Natural killer cell treated with Interleukin-12 subunit alpha and Interleukin-12 subunit beta and Interleukin-15 and Interleukin-18, amount 100 ng/mL, for 72 hours (primary cell): ENCODE measurements at places on chromosomes 2 and 18. TPM values are rescaled to one million over a fixed set of nuclear protein-coding genes. Genes with fewer than 3 reads are reported as not detected.

- H3K4me3 ChIP-seq = no peak overlapping the region
- H3K27ac ChIP-seq = no peak overlapping the region
- peaks cover 14% of the 10 kb centered on the region for H3K27me3 ChIP-seq
Observed at GRCh38 chr2:220775856-220776488, 796.1 kb downstream of the EPHA4 start.

GRCh38 chr2:240913810-240914644 is 7.9 kb downstream of the CROCC2 start:
- no peak overlapping the region for H3K4me3 ChIP-seq
- H3K27ac ChIP-seq = no peak overlapping the region

The CRYGA gene
- not detected for total RNA-seq

The VIL1 gene
- total RNA-seq = 0.10 TPM

- H3K4me3 ChIP-seq = no peak overlapping the region
- peaks cover 5% of the 10 kb centered on the region for H3K36me3 ChIP-seq
- no peak overlapping the region for H3K27ac ChIP-seq
Observed at GRCh38 chr18:35835833-35836232, 136.6 kb upstream of the RMP24 start.

The CD28 gene
- total RNA-seq = 2.5 TPM

DNA sequence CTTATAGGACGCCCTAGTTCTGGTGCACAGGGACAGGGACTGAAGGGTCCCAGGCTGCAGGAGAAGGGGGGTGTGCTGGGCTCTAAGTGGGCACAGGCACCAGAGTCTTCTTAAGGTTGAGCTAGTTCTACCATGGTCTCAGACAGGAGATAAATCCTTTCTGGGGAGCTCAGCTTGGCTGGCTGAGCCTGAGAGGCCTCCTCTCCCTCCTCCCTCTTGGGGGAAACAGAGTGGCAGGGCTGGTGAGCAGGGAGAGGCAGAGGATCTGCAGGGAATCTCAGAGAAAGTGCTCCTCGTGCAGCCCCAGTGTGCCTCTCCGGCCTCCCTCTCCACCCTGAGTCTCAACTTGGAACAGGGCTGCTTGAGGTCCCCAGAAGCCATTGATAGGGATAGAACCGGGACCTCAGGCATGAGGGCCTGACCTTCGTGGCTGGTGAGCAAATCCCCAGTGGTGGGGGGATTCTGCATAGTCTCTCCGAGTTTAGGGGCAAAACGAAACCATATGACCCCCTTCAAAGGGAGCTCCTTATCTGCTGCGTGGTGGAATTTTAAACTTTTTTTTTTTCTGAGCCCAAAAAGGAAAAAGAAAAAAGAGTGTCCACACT is 2.0 kb downstream of the GDF7 start:
- H3K27ac ChIP-seq = no peak overlapping the region
- no peak overlapping the region for H3K4me3 ChIP-seq
- H3K27me3 ChIP-seq = peaks cover 45% of the 10 kb centered on the region
- no peak for DNase-seq
- H3K36me3 ChIP-seq = no peaks in the 10 kb centered on the region

The SNRNP200 gene
- total RNA-seq = 201 TPM

- no peaks in the 10 kb centered on the region for H3K4me1 ChIP-seq
- no peak for DNase-seq
- no peak overlapping the region for H3K4me3 ChIP-seq
- no peaks in the 10 kb centered on the region for H3K27me3 ChIP-seq
- H3K36me3 ChIP-seq = no peaks in the 10 kb centered on the region
Observed at GRCh38 chr2:188196343-188197008, 95.2 kb upstream of the GULP1 start.

- H3K27me3 ChIP-seq = no peaks in the 10 kb centered on the region
- no peak for DNase-seq
- no peaks in the 10 kb centered on the region for H3K36me3 ChIP-seq
- no peak overlapping the region for H3K4me3 ChIP-seq
- H3K27ac ChIP-seq = no peak overlapping the region
- H3K4me1 ChIP-seq = no peaks in the 10 kb centered on the region
Observed at GRCh38 chr2:238635647-238636051, 208.9 kb downstream of the ASB1 start.

- no peak for DNase-seq
- peaks cover 2% of the 10 kb centered on the region for H3K4me1 ChIP-seq
- no peak overlapping the region for H3K4me3 ChIP-seq
- no peaks in the 10 kb centered on the region for H3K36me3 ChIP-seq
Observed at GRCh38 chr2:197596766-197597165, 78.6 kb downstream of the RFTN2 start.

DNA sequence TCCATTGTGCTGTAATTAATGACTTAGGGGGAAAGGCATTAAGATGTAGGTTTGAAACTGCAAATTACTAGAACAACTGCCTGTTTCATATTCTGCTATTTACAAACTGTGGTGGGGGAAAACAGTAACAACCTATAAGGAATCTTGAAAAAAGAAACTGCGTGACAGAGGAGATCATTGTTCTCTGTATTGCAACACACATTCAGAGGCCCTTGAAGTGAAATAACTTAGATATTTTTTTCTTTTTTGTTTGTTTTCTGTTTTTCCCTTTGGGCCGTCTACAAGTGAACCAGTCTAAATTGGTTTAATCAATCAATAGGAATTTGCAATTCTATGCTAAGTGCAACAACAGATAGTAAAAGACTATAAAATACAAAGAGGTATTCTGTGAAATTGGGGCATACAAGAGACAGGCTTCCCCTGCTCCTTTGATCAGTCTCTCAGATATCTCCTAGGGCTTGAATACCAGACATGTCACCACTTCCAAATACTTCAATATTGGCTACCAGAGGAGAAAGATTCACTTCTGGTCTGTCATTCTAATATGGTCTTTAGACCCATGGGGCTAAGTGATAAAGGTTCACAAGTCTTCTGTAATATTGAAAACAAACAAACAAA is 2055.1 kb upstream of the CELF4 start:
- H3K4me3 ChIP-seq = no peak overlapping the region
- no peaks in the 10 kb centered on the region for H3K27me3 ChIP-seq
- no peak for DNase-seq
- H3K4me1 ChIP-seq = no peaks in the 10 kb centered on the region

The SCN3A gene
- not detected for total RNA-seq

GRCh38 chr2:219697811-219698747 is 70.6 kb downstream of the SLC4A3 start:
- DNase-seq = no peak
- no peak overlapping the region for H3K27ac ChIP-seq
- peaks cover 30% of the 10 kb centered on the region for H3K27me3 ChIP-seq
- H3K4me3 ChIP-seq = no peak overlapping the region
- H3K4me1 ChIP-seq = no peaks in the 10 kb centered on the region

DNA sequence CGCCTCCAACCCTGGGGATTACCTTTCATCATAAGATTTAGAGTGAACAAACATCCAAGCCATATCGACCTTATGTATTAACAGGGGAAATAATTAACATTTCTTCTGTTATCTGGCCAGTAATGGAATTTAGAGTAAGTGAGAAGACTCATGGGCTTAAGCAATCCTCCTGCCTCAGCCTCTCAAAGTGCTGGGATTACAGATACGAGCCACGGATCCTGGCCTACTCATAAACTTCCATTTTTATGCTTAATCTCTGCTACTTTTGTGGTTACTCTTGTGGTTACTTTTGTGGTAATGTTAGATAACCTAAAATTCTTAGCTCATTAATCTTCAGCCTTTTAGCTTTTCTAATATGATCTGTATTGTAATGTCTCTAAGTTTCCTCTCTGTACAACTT is 159.3 kb upstream of the SLC8A1 start:
- H3K36me3 ChIP-seq = no peaks in the 10 kb centered on the region
- H3K27me3 ChIP-seq = no peaks in the 10 kb centered on the region
- no peak overlapping the region for H3K4me3 ChIP-seq
- H3K4me1 ChIP-seq = no peaks in the 10 kb centered on the region
- DNase-seq = no peak
- H3K27ac ChIP-seq = no peak overlapping the region

- H3K4me1 ChIP-seq = no peaks in the 10 kb centered on the region
- no peak for DNase-seq
- H3K27me3 ChIP-seq = peaks cover 21% of the 10 kb centered on the region
- no peak overlapping the region for H3K27ac ChIP-seq
- no peak overlapping the region for H3K4me3 ChIP-seq
Observed at GRCh38 chr2:173659509-173659908, 304.8 kb downstream of the CDCA7 start.

- no peaks in the 10 kb centered on the region for H3K4me1 ChIP-seq
- H3K4me3 ChIP-seq = no peak overlapping the region
- H3K36me3 ChIP-seq = no peaks in the 10 kb centered on the region
Observed at GRCh38 chr2:120432976-120433815, 87.3 kb downstream of the INHBB start.

The KLHL30 gene
- total RNA-seq = not detected

The GPBAR1 gene
- 2.6 TPM for total RNA-seq

The PCARE gene
- total RNA-seq = not detected

- DNase-seq = no peak
- H3K36me3 ChIP-seq = no peaks in the 10 kb centered on the region
- peaks cover 20% of the 10 kb centered on the region for H3K27me3 ChIP-seq
- no peak overlapping the region for H3K27ac ChIP-seq
Observed at GRCh38 chr2:170235860-170236679, 58.1 kb downstream of the MYO3B start.

DNA sequence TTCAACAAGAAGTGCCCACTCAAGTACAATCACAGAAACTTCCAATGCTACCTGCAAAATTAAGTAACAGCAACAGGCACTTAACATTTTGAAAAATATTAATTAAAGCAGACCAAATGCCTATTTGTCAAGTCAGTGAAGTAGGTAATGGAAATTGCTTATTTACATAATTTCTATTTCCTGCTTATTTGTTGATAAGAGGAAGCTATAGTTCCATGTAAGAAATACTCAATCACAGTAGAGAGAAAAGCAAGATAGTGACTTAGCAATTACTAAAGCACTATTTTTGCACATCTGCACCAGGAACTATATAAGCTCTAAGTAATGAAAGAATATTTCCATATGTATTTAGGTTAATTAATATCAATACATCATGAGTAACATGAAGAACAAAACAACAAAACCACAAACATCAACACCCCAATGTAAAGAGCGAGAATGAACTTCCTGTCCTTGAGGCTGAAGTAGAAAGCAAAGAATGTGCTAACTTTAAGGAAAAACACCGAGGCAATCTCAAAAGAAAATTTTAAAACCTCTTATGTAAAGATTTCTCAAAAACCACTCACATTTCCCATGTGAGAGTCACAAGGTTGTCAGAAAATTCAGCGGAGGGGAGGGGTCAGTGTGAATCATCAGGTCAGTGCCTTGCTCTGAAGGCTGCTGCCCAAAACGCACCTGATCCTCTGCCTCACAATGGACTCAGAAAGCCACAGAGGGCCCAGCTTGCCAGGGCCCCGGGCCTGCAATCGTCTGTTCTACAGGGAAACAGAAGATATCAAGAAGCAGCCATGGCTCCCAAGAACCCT is 12.5 kb downstream of the NPC1 start:
- H3K27me3 ChIP-seq = no peaks in the 10 kb centered on the region
- peaks cover 61% of the 10 kb centered on the region for H3K4me1 ChIP-seq
- H3K4me3 ChIP-seq = peak overlapping the region; percentile 85
- DNase-seq = peak; percentile 82
- peaks cover 14% of the 10 kb centered on the region for H3K36me3 ChIP-seq

The DYSF gene
- 23.0 TPM for total RNA-seq

GRCh38 chr2:170885130-170885791 is 43.8 kb upstream of the GORASP2 start:
- no peaks in the 10 kb centered on the region for H3K36me3 ChIP-seq
- H3K4me1 ChIP-seq = no peaks in the 10 kb centered on the region
- H3K27me3 ChIP-seq = peaks cover 47% of the 10 kb centered on the region
- no peak for DNase-seq

The COMMD1 gene
- total RNA-seq = 44.4 TPM

GRCh38 chr2:132496555-132496954 is 80.0 kb downstream of the GPR39 start:
- no peaks in the 10 kb centered on the region for H3K4me1 ChIP-seq
- DNase-seq = no peak
- H3K4me3 ChIP-seq = no peak overlapping the region
- H3K27me3 ChIP-seq = no peaks in the 10 kb centered on the region
- no peak overlapping the region for H3K27ac ChIP-seq

DNA sequence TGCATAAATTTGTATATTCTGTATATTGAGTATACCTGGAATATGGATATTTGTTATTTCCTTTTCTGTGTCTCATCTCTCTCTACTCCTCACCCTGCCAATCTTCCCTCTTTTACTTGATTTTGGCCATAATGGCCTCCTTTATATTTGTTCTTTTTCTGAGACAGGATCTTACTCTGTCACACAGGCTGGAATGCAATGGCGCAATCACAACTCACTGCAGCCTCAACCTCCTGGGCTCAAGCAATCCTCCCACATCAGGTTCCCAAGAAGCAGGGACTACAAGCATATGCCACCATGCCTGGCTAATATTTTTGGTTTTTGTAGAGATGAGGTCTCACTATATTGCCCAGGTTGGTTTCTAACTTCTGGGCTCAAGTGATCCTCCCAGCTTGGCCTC is 30.5 kb downstream of the PREPL start:
- no peak overlapping the region for H3K27ac ChIP-seq
- H3K27me3 ChIP-seq = no peaks in the 10 kb centered on the region
- no peak for DNase-seq
- peaks cover 5% of the 10 kb centered on the region for H3K4me1 ChIP-seq
- peaks cover 19% of the 10 kb centered on the region for H3K36me3 ChIP-seq

The ZAP70 gene
- 97.4 TPM for total RNA-seq

The VSNL1 gene
- not detected for total RNA-seq

GRCh38 chr18:8468191-8468590 is 141.0 kb upstream of the RAB12 start:
- H3K36me3 ChIP-seq = no peaks in the 10 kb centered on the region
- no peak overlapping the region for H3K27ac ChIP-seq
- no peak overlapping the region for H3K4me3 ChIP-seq
- H3K4me1 ChIP-seq = no peaks in the 10 kb centered on the region
- no peaks in the 10 kb centered on the region for H3K27me3 ChIP-seq

GRCh38 chr18:7417727-7418126 is 149.4 kb upstream of the PTPRM start:
- no peak for DNase-seq
- no peaks in the 10 kb centered on the region for H3K4me1 ChIP-seq
- H3K27me3 ChIP-seq = no peaks in the 10 kb centered on the region
- no peak overlapping the region for H3K4me3 ChIP-seq
- no peak overlapping the region for H3K27ac ChIP-seq

GRCh38 chr2:72915907-72916742 is 1.2 kb upstream of the EMX1 start:
- no peak overlapping the region for H3K27ac ChIP-seq
- peaks cover 44% of the 10 kb centered on the region for H3K27me3 ChIP-seq
- DNase-seq = peak; percentile 65
- no peaks in the 10 kb centered on the region for H3K36me3 ChIP-seq

The SALL3 gene
- total RNA-seq = not detected

The TMEM163 gene
- total RNA-seq = 2.6 TPM

GRCh38 chr2:219643788-219644398 is 16.5 kb downstream of the SLC4A3 start:
- H3K36me3 ChIP-seq = no peaks in the 10 kb centered on the region
- H3K4me3 ChIP-seq = no peak overlapping the region
- H3K4me1 ChIP-seq = peaks cover 5% of the 10 kb centered on the region
- peaks cover 18% of the 10 kb centered on the region for H3K27me3 ChIP-seq

- H3K27ac ChIP-seq = no peak overlapping the region
- no peak for DNase-seq
- no peaks in the 10 kb centered on the region for H3K4me1 ChIP-seq
- H3K4me3 ChIP-seq = no peak overlapping the region
Observed at GRCh38 chr2:236176417-236176816, 8.2 kb upstream of the GBX2 start.
